ENCODE measurements at places on chromosomes 7 and 10.

GRCh38 chr10:27223964-27224363 lies 16.6 kb downstream of the ACBD5 start:
- no peak for DNase-seq

GRCh38 chr10:11207560-11207844 lies 189.8 kb downstream of the CELF2 start:
- no peak for DNase-seq

DNA sequence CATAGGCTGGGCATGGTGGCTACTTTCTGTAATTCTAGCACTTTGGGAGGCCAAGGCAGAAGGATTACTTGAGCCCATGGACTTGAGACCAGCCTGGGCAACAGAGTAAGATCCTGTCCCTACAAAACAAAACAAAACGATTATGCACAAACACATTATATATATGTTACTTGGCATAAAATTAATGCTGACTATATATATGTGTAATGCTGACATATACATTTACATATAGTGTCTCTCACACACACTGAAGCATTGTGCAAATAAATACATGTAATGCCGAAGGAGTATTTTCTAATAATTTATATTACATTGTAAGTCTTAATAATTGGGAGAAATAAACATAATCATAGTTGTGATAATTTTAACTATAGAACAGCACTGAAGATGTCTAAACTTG lies 621.8 kb upstream of the ZNF722 start:
- DNase-seq: no peak

DNA sequence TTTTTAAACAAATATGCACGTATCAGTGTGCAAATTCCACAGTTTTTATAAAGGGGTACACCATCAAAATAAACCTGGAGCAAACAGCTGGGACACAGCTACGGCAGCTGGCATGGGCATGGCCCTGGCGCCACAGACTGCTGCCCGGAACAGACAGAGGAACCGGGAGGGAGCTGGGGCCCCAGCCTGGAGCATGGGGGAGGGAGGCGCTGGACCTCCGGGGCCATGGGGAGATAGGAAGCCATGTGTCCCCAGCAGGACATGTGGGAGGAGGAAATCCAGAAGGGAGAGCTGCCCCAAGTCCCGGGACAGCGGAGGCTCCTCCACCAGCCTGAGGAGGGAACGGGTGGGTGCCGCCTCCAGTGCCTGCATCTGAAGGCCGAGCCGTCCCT lies 180.1 kb downstream of the MAD1L1 start:
- no peak for DNase-seq

DNA sequence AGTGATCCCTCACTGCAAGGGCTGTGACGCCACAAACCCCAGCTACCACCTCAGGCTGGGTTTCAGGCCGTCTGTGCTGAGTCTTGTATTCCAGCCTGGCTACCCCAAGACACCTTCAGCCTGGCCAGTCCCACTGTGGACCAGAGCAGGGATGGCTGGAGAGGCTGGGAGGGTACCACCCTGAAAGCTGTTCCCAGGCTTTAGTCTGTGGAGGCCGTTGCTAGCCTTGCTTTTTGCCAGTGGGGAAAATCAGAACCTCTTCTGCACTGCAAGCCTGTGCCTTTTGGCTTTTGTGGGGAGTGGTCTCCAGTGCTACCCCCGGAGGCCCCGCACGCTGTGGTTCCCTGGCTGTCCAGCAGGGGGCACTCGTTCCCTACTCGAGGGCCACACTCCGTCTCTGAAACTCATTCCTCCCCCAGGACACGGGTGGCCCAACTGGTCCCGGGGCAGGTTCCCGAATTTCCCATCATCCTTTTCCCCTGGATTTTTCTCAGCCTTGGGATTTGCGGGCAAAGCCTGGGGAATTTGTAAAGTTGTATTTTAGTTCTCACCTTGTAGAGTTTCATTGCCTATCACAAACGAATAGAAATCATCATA lies 128.4 kb upstream of the BTBD16 start:
- no peak for DNase-seq

DNA sequence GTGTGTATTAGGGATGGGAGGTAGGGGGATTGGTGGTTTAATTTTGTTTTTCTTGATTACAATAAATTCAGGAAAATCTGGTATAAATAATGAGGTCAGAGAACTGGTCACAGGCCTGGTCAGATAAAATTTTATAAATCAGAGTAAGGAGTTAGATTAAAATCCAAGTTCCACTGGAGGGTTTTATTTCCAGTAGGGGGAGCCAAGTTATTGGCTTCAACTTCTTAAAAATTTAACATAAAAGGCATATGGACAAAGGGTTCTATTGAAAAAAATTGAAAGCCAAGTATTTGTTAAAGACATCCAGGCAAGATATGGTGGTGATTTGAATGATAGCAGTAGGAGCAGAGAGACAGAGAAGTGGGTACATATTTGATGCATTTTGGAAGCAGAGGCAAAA lies 763.3 kb downstream of the SORCS1 start:
- DNase-seq: no peak

GRCh38 chr10:53013201-53013810 lies 240.7 kb upstream of the MBL2 start:
- DNase-seq: no peak

GRCh38 chr10:4475827-4476490 lies 350.0 kb upstream of the AKR1E2 start:
- DNase-seq: no peak

GRCh38 chr7:128673571-128673970 lies 1.5 kb downstream of the GARIN1A start:
- DNase-seq: no peak

DNA sequence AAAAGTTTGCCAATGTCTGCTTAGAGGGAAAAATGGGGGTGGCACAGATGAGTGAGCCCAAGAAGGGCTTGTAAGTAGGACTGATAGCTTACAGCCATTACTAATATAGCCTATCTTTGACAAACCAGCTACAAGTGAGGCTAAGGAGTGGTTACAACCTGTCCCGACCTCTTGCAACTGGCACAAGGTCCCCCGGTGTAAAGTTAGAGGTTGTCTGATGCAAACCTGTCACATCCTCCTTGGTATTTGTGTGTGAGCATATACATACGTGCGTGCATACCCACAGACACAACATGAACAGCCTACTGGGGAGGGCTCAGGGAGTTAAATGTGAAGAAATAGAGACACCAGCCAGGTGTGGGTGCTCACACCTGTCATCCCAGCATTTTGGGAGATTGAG lies 14.6 kb downstream of the ADAP1 start:
- no peak for DNase-seq

DNA sequence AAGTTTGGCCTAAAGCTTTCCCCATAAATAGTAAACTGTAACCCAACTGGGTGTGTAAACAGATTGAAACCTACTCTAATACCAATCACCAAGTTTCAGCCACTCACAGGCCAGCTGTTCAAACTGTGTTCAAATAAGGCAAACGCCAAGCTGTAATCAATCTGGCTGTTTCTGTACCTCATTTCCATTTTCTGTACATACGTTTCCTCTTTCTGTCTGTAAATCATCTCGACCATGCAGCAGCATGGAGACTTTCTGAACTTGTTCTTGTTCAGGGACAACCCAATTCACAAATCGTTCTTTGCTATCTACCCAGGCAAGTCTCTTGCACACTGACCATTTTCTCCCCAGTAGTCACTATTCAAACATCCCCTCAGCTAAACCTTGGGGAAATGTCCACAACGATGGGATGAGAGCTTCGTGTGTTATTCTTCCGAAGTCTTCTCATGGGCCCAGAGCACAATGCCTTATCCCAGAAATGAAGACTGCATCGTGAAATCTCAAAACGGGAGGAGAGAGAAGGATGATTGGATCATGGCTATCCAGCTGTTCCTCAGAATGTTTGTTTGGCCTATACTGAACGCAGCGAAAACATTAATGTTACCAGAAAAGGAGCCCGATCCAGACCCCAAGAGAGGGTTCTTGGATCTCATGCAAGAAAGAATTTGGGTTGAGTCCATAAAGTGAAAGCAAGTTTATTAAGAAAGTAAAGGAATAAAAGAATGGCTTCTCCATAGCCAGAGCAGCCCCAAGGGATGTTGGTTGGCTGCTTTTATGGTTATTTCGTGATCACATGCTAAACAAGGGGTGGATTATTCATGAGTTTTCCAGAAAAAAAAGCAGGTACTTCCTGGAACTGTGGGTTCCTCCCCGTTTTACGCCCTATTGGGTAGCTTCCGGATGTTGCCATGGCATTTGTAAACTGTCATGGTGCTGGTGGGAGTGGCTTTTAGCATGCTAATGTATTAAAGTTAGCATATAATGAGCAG lies 86.2 kb downstream of the SLC16A9 start:
- DNase-seq: no peak

DNA sequence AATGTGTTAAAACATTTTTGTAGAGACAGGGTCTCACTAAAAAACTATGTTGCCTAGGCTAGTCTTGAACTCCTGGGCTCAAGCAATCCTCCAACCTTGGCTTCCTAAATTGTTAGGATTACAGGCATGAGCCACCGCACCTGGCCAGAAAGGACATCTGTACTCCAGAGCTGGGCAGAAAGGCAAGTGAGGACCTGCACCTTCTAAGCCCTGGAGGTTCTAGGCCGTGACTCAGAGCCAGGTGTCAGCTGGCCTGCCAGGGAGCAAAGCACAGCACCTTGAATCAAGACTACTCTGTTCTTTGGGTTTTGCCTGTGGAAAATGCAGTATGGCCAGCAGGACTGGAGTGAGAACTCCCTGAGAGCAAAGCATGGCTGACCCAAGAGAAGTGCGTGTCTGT lies 396.5 kb downstream of the ADRA2A start:
- DNase-seq: no peak

DNA sequence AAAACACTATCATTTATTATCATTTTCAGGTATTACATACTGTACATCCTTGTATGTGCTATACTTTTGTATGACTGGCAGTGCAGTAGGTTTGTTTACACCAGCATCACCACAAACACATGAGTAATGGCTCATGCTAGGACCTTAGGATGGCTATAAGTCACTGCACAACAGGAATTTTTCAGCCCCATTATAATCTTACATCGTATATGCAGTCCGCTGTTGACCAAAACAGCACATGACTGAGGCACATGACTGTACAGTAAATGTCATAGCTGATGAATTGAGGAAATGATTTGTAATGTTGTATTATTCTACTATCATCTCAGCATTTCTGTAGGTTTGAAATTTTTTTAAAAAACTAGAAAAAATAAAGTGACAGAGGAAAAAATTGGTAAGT lies 38.6 kb downstream of the BPGM start:
- no peak for DNase-seq

DNA sequence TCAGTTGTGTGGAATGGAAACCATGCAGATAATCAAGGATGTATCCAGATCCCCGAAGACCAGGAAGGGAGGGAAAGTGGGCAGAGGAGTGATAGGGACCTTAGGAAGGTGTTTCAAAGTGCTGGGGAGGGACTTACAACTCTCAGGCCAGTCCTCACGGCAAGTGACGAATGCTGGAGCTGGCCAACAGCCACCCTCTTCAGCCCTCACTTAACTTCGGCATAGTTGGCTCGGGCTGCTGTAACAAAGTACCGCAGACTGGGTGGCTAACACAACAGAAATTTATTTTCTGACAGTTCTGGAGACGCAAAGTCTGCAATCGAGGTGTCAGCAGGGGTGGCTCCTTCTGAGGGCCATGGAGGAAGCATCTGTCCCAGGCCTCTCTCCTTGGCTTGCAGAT lies 265.9 kb upstream of the YAE1 start:
- no peak for DNase-seq

GRCh38 chr7:50564171-50564570 lies 1.0 kb downstream of the DDC start:
- DNase-seq: no peak

DNA sequence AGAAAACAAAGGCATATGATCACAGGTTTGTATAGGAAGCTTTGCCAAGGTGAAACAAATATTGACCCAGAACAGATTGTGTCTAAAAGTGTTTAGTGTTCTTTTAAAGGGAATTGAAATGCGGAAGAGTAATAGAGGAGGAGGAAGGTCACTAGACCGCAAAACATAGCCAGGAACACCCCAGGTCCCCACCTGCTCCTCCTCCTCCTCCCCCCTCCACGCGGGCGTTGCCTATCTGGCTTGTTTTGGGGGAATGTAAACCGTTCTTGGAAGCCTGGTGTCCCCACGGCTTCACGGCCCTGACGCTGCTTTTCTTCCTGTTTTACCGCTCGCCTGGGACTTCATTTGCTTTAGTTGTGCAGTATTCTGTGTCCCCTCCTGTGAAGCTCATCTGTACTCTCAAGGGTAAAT lies 81.0 kb upstream of the PFKP start:
- DNase-seq: no peak

GRCh38 chr7:47956220-47956619 lies 8.0 kb upstream of the PKD1L1 start:
- no peak for DNase-seq

DNA sequence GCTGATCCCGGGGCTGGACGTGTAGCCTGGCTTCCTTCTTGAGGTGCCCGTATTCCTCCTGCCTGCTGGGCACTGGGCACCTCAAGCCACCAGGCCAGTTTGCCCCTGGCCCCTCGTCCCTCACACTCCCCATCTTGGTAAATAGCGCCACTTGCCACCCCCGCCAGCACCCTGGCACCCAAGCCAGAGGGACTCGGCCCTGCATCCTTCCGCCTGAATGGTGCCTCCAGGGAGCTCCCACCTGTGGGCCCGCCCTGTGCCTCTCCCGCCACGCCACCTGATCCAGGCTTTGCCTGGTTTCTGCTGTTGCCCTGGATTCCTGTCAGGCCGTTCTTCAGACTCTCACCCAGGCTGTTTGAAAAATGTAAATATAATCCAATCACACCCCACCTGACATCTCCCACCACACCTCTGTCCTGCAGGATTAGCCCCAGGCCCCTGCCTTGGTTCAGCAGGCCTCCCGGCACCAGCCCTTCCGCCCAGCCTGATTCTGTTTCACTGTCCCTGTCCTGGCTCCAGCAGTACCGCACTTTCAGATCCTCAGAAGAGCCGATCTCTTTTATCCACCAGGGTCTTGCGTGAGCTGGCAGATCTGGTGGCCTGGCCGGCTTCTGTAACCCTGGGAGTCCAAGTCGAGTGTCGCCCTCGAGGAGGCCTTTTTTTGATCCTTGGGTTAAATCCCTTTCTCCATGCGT lies 33.8 kb downstream of the WIPI2 start:
- no peak for DNase-seq

GRCh38 chr7:87414794-87415188 lies 60.7 kb downstream of the ABCB4 start:
- DNase-seq: no peak

DNA sequence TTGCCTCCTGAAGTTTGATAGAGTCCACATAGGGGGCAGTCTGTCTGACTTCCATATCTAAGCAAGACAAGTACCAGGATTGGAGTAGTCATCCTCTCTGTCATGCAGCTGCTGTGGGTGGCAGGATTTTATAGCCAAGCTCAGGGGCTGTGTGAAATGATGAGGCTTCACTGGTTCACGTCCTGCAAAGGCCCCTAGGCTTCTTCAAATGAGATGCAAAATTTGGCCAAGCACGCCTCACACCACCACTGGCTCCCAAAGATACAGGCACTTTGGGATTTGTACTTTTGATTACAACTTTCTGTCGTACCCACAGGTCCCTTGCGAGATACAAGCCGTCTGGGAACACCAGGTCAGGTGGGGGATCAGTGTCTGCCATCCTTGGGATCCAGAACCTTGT lies 67.1 kb downstream of the WDFY4 start:
- DNase-seq: no peak

All from stimulated activated CD8-positive, alpha-beta memory T cell treated with anti-CD3 and anti-CD28 coated beads, Interleukin-12 subunit alpha, Interleukin-12 subunit beta, amount 100 ng/mL, for 4 hours (primary cell).